ENCODE measurements at places on chromosomes 1 and 21. TPM values are rescaled to one million over a fixed set of nuclear protein-coding genes. Genes with fewer than 3 reads are reported as not detected.
A peak's percentile ranks its signal among the peaks of the same experiment; 100 is the strongest.

HSPB7 gene
- total RNA-seq: 0.23 TPM

NCAM2 gene
- total RNA-seq: 16.5 TPM

- ATAC-seq: no peak
Observed at GRCh38 chr21:36089946-36090345, 20.1 kb downstream of the CBR1 start.

DNA sequence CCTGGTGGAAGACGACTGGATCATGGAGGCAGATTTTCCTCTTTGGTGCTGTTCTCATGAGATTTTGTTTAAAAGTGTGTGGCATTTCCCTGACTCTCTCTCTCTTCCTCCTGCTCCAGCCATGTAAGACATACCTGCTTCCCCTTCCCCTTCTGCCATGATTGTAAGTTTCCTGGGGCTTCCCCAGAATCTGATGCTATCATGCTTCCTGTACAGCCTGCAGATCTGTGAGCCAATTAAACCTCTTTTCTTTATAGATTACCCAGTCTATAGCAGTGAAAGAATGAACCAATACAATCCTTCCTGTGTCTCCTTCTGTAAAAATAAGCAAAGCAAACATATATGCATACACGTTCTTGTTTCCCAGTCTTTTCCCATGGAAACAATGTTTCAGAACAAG lies 273.2 kb downstream of the DYRK1A start:
- no peak for ATAC-seq

DNA sequence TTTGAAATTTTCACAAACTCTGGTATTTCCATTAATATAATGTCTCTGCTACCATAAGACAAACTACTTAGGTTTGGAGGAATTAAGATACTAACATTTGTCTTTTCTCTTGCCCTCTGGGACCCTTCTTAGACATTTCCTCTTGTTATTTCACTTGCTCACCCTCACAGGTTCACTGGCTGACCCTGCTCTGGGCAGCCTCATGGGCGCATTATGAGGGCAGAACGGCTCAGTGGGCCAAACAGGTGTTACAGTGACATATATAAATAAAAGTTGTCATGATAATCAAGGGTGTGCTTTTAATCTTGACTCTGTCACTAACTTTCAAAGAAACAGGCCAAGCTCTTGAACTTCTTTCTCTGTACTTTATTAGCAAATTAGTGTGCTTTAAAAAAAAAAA lies 46.5 kb downstream of the ZNHIT6 start:
- peak; percentile 26 for ATAC-seq

DNA sequence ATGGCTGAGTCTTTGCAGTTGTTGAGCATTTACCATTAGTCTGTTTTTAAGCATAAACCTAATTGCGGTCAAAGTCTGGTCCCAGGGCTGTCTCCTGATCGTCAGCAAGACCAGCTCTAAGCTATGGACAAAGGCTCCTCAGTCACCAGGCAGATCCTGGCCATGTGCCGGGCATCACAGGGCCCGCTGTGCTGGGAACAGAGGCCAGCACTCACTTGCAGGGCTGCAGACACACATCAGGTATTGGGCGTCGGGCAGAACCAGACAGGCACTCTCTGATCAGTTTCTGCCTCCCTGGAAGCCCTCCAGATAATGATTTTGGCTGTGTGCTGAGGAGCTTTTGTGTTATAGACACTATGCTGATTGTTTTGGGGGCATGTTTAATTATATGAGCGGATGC lies 26.6 kb downstream of the TMEM51 start:
- ATAC-seq: no peak

DNA sequence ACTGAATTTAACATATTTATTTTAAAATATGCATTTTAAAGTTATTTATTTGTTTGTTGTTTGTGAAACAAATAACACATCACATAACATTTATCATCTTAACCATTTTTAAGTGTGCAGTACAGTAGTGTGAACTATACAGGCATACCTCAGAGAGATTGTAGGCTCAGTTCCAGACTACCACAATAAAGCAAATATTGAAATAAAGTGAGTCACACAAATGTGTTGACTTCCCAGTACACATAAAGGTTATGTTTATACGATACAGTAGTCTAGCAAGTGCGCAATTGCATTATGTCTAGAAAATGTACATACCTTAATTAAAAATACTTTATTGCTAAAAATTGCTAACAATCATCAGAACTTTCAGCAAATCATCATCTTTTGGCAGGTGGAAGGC lies 739.4 kb upstream of the ADGRL4 start:
- no peak for ATAC-seq

DNA sequence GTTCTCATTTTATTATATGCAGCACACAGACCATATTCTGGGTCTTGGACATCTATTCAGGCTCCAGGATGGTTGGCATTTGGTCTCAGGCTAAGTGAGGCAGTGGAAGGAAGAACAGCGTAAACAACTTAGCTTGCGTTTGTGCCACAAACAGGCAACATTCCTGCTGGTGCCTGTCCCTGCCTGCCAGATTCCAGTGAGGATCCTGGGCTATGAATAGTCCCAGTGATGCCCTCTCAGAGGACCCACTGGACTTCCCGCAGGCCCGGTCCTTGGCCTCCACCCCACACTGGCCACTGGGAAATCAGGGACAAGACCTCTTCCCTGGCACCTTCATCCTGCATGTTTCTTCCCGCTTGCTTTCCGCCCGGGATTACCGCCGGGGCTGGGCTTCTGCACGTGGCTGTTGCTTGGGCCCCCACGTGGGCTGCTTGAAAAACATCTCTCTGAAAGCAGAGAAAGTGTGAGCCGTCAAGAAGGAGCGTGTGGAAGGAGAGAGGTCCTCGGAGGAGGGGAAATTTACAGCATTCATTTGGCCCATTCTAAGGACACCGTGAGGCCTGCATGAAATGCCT lies 145.1 kb upstream of the WNT4 start:
- ATAC-seq: peak; percentile 20

DNA sequence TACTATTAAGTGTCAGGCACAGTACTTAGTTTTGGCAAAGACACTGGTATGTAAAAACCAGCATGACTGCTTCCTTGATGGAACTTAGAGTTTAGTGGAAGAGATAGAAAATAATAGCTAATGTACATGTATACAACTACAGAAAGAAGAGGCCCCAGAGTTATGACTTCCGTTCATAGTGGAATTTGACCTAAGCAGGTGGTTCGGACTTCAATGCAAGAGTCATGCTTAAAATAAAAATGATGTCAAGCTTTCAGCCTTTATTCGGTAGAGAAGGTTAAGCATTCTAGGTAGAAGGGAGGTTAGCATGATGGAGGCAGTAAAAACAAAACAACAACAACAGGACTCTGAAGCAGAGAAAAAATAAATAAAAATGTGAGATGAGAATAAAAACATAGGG lies 165.9 kb downstream of the KCNT2 start:
- no peak for ATAC-seq

GRCh38 chr21:42513151-42513984 lies at the start of gene SLC37A1:
Gene SLC37A1 (plus strand): TSS chr21:42513852. CDS start chr21:42518455, 4,603 bp downstream.
- peak; percentile 29 for ATAC-seq

All from motor neuron (in vitro differentiated cells).